ENCODE measurements at places on chromosomes 11 and 22. TPM values are rescaled to one million over a fixed set of nuclear protein-coding genes. Genes with fewer than 3 reads are reported as not detected.

GRCh38 chr11:119409731-119410130, 13.2 kb downstream of the THY1 start:
- DNase-seq: no peak

- DNase-seq: no peak
Observed at GRCh38 chr22:50171319-50171964, 911 bp downstream of the PANX2 start.

- DNase-seq: no peak
Observed at GRCh38 chr11:70028147-70028855, 49.8 kb upstream of the ANO1 start.

MAJIN gene
- not detected for total RNA-seq
